ENCODE measurements at places on chromosomes 7 and 10.

GRCh38 chr10:64109926-64110495, 588.8 kb downstream of the REEP3 start:
- DNase-seq: no peak

DNA sequence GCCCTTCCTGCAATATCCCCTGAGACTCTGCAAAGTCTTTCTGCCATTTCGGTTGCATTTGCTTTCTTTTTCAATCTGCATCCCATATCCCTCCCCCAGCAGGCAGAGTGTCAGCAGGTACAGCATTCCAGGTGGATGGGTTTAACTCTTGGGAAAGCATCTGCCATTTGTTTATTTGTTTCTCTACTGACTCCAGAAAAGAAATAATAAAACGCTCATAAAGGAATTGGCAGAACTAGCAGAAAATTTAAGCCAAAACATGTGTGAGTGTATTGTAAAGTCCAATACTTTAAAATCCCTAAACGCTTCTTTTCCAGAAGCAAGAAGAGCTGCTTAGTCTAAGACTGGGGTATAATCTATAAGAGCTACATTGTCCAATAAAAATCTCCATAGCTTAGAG, 393.8 kb downstream of the TNS3 start:
- no peak for DNase-seq

DNA sequence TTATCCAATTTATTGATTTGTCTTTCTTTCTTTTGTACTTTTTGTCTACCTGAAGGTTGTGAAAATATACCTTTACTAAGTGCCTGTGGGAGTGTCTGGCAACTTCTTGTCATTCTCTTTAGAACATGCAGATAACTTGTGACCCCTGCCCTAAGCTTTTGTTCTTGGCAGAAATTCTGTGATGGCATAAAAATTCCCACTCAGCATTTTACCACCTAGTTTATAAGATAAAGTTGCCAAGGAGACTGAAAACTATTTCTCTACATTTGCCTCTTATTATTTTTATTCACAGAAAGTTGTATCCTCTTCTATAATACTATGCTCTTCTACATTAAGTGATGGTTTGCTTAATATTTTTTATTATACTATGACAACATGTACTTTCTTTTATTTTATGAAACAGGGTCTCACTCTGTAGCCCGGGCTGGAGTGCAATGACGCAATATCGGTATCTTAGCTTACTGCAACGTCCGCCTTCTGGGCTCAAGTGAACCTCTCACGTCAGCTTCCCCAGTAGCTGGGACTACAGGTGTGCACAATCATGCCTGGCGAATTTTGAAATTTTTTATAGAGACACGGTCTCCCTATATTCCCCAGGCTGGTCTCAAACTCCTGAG, 683.5 kb downstream of the ANKRD7 start:
- no peak for DNase-seq

DNA sequence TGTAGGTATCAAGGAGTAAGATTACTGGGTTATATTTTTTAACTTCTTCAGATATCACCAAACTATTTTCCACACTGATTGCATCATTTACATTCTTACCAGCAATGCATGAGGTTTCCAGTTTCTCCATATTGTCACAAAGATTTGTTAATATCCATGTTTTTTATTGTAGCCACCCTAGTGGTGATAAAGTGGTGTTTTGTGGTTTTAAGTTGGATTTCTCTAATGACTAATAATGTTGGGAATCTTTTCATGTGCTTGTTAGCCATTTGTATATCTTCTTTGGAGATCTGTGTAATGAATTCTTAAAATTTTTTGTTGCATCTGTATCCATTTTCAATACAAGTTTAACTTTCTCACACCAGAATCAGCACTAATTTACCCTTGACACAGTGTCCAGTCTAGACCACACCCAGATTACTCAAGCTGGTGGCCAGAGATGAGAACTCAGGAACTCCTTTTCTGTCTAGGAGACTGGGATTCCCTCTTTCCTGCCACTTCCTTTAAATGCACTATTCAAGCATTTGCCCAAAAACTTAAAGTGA, 67.0 kb upstream of the PLXDC2 start:
- no peak for DNase-seq

DNA sequence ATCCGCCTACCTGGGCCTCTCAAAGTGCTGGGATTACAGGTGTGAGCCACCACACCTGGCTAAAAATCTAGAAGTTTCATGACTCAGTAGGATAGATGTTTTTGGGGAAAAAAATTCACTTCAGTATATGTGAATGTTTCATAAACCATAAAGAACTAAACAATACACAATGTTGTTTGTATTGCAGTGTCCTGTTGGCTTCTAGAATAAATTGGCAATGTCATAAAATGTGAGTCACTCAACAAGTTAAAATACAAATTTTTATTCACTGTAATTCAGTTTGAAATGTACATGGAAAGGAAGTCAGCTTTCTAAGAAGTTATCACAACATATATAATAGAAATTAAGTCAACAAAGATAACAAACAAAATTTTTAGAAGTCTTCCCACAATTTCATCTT, 16.5 kb downstream of the MRLN start:
- DNase-seq: no peak

GRCh38 chr10:99548041-99548530, 15.3 kb downstream of the NKX2-3 start:
- DNase-seq: no peak

GRCh38 chr7:17651863-17652385, 288.4 kb downstream of the SNX13 start:
- no peak for DNase-seq

GRCh38 chr10:131936736-131937135, 35.9 kb downstream of the PPP2R2D start:
- DNase-seq: no peak

- DNase-seq: no peak
These were observed 8.0 kb downstream of the CCDC186 start for GRCh38 chr10:114166043-114166442.

- DNase-seq: no peak
These were observed 525.8 kb downstream of the KIF20B start for GRCh38 chr10:90227217-90227656.

- DNase-seq: peak; percentile 54
These were observed 538 bp downstream of the AHCYL2 start for GRCh38 chr7:129225206-129225930.
